ENCODE measurements at places on chromosomes 5 and 9. TPM values are rescaled to one million over a fixed set of nuclear protein-coding genes. Genes with fewer than 3 reads are reported as not detected.

PCDHB6 gene
- total RNA-seq, result not detected

C6 gene
- not detected for total RNA-seq

FBN2 gene
- total RNA-seq, result 0.11 TPM

AK8 gene
- 0.30 TPM for total RNA-seq

NIPBL gene
- 70.3 TPM for total RNA-seq

DNA sequence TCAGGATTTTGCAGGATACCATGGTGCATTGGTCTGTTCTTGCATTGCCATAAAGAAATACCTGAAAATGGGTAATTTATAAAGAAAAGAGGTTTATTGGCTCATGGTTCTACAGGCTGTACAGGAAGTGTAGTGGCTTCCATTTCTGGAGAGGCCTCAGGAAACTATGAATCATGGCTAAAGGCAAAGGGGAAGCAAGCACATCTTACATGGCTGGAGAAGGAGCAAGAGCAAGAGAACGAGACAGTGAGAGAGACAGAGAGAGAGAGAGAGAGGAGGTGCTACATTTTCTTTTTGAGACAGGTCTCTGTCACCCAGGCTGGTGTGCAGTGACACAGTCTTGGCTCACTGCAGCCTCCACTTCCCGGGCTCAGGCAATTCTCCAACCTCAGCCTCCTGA is 43.9 kb downstream of the P4HA2 start:
- DNase-seq, result no peak

- DNase-seq, result no peak
Measured at GRCh38 chr9:120310035-120310434, 269.9 kb downstream of the CDK5RAP2 start.

GRCh38 chr9:35771943-35772342 is 17.9 kb upstream of the MSMP start:
- no peak for DNase-seq

Data from activated naive CD8-positive, alpha-beta T cell treated with anti-CD3 and anti-CD28 coated beads, Interleukin-2, amount 10 ng/mL, durations not matched to agents 7 days and 5 days (primary cell).